Omental fat pad (tissue), 4 donors: ENCODE measurements at places on chromosomes 3 and 15. TPM values are rescaled to one million over a fixed set of nuclear protein-coding genes. Genes with fewer than 3 reads are reported as not detected.

THBS1 gene
- total RNA-seq, result 4,169 TPM

SPTBN5 gene
- 2.4 TPM for total RNA-seq

CLRN1 gene
- total RNA-seq, result not detected

TEX264 gene
- total RNA-seq, result 55.3 TPM

GRCh38 chr15:70362886-70363285, 265.2 kb upstream of the TLE3 start:
- DNase-seq, result no peak

GRCh38 chr3:129592381-129593131, 13.9 kb downstream of the PLXND1 start:
- no peak for DNase-seq

- peak; percentile 66 for DNase-seq
Measured at GRCh38 chr3:185900228-185900627, 37.6 kb downstream of the TRA2B start.

DNA sequence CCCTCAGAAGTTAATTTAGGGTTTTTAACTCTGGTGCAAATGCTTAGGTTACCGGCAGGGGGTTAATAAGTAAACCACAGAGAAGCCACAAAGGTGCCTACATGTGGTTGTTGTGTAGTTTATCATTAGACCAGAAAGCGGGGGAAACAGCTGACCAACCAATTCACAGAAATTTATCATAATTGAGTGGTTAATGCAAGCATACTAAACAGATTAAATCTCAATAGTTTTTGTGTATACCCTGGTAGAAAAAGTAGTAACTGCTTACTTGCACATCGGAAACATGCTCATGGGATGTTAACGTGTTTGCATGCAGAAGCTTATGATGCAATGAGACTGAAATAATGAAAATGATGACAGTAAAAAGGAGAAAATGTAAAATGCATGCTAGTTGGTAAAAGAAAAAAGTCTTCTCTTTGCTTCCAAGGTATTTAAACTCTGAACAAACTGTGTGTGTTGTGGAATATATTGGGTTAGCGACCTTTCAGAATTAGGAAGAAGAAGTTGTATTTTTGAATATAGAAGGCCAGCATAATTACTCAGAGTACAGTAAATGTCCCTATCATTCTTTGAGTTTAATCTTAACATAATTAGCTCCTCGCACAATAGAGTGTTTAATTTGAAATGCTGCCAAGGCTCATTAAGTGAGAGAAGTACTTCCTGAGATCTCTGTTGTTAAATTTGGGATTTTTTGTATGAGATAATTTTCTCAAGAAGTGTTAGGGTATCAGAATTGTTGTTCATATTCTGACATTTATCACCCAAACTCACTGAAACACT, 316.2 kb downstream of the PTPRG start:
- no peak for DNase-seq

CNTN3 gene
- total RNA-seq, result 3.5 TPM

DNA sequence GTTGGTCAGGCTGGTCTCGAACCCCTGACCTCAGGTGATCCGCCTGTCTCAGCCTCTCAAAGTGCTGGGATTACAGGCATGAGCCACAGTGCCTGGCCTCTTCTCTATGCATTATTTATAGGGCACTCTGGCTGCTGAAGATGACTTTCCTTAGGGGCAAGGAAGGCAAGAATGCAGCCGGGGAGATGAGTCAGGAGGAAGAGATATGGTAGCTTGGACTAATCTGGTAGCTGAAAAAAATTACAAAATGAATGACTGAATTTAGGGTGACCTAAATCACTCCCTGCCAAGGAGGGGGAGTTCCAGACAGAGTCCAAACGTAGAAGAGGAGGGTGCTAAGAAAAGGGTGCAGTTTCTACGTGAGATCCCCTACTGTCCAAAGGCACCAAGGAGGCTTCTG, 14.2 kb downstream of the RHCG start:
- no peak for DNase-seq
